ENCODE measurements at places on chromosomes 16 and 17.

DNA sequence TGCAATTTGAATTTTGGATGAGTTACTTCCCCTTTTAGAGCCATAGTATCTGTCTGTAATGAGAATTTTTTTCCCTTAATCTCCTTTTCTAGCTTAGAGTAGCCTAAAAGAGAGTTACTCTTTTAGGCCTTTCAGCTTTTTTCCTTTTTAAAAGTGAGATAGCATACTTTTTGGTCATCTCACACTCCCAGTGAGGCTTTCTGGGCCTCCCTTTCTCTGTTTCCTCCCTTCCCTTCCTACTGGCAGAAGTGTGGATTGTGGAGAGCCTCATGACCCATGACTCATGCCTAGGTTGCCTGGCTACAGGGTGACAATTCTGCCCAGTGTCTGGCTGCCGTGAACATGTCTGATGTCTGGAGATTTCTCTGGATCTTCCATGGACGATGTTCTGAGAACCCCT lies 15.2 kb downstream of the KRT23 start:
- no peak for DNase-seq

- DNase-seq = no peak
These were observed 11.6 kb upstream of the MPRIP start for GRCh38 chr17:17030515-17031211.

GRCh38 chr16:86563469-86564345 lies 2.9 kb upstream of the FOXC2 start:
- peak; percentile 72 for DNase-seq

DNA sequence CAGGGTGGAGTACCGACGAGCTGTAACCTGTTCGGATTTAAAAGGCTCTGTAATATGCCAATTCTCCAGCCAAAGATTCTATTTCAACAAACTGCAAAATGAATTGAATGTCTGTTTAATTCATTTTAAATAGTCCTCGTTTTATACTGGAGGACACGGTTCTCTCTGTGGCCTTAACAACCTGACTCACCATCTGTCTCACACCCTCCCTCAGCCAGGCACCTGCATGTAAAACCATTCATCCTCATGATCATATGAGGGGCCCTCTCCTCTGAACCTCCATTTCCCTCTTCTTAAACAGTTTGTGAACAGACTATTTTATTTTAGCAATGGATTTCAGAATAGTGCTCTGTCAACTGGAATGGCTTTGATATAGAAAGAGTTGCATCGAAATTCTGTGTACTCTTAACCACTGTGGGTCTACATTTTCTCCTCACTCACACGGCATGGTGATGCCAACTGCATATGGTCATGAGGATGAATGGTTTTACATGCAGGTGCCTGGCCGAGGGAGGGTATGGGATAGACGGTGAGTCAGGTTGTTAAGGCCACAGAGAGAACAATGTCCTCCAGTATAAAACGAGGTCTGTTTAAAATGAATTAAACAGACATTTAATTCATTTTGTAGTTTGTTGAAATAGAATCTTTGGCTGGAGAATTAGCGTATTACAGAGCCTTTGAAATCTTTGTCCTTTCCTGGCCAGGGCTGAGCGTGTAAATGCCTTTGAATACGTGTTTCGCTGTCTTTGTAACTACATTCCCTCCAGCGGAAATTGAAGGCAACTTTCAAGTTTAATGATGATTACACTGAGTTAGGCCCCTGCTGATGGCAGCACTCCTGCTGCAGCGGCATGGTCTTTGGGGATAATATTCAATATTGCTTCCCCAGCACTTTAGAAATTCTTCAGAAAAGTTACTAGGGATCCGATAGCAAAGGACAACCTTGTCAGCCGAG lies 329.6 kb downstream of the SNX29 start:
- DNase-seq = no peak

- DNase-seq = no peak
These were observed 69.9 kb downstream of the TBC1D16 start for GRCh38 chr17:79965806-79966205.

GRCh38 chr16:79182616-79183015 lies 417.9 kb downstream of the MAF start:
- no peak for DNase-seq

DNA sequence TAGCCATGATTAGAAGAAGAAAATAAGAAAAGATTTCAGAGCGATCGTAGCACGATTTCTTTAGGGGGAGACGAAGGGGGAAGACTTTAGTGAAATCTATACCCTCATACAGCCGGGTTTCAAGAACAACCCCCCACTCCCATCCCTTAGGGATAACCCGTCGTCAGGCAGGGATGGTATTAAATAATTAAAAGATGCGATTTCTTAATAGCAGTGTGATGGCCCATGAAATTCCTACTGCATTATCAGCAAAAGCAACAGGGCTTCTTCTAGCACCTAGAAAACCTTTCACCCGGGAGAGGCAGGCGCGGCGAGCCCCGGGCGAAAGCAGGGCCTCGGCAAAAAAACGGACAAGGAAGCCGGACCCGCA lies 1.4 kb downstream of the CDH11 start:
- DNase-seq = no peak

DNA sequence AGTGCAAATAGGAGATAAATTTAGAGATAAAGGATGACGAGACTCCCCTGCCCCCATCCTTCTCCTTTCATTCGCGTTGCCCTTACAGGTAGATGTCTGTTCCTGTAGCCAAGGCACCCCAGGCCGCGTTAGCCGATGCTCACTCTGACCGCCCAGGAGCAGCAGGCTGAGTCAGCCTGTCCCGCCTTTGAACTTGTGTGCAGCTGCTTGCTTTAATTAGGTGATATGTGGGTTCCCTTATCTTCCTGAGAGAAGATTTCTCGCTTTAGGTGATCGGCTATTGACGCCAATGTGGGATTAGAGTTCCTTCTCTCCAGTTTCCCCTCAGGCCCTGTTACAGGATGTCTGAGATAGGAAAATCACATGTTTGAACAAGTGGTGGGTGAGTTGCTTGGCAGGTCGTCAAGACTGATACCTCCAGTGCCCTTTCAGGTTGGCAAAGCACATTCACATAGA lies 119.5 kb downstream of the MSI2 start:
- no peak for DNase-seq

- no peak for DNase-seq
These were observed 582.7 kb upstream of the PSMD7 start for GRCh38 chr16:73713778-73714495.

DNA sequence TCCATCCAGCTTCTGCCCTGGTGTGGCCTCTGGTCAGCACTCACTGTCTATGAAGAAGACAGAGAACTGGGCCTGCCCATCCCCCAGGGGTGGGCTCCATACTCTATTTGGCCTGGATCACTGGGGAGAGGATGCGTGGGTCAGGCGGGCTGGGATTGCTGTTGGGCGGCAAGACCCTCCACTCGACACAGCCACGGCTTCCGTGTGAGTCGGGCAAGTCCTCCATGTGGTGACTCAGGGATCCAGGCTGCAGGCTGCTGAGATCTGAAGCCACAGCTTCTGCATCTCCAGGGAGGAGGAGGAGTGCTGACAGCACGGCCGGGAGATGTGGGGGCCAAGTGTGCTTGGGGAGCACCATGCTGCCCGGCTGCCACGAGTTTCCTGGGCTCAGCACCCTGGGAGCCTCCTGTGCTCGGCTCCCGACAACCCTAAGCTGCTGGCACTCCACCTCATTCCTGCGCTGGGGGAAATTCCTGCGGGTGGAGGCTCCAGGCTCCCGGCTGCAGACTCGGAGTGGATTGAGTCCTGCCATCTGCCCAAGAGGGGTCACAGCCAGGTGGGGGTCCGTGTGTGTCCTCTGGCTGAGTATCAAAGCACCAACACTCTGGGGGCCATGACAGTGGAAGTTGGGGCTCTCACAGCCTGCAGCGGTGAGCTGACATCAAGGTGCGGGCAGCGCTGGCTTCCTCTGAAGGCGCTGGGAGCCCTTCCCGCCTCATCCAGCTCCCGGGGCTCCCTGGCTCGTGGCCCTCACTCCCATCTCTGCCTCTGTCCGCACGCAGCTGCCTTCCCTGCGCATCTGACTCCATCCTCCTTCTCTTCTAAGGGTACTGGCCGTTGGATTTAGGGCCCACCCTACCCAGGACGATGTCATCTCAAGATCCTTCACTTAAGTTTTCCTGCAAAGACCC lies 24.4 kb upstream of the CBFA2T3 start:
- no peak for DNase-seq

- DNase-seq = no peak
These were observed 19.9 kb upstream of the RSL1D1 start for GRCh38 chr16:11871193-11871592.

DNA sequence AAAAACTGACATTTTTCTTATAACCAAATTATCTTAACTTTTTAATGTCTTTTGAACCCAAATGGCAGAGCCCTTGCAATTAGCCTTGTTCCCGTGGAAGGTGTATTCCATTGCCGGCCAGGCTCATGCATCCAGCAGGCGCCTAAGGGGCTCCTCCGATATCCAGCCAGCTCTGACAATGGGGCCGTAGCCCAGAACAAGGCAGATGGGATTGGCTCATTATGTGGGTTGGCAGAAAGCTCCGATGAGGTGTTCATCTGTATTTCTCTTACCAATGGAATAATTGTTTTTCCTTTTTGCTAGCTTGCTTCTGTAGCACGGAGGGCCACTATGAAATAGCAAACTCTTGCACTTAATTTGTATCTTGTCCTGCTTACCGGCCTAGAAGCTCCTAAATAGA lies 208.2 kb upstream of the CHMP6 start:
- no peak for DNase-seq
